CD4-positive, alpha-beta memory T cell (primary cell): ENCODE measurements at places on chromosomes 3 and 15.

- DNase-seq = peak; percentile 2
These were observed 285.1 kb upstream of the MANF start for GRCh38 chr3:51099794-51100535.

- DNase-seq = no peak
These were observed 919 bp downstream of the IDH2 start for GRCh38 chr15:90101130-90101968.

- DNase-seq = no peak
These were observed 117.0 kb upstream of the SAMMSON start for GRCh38 chr3:69882560-69882959.

DNA sequence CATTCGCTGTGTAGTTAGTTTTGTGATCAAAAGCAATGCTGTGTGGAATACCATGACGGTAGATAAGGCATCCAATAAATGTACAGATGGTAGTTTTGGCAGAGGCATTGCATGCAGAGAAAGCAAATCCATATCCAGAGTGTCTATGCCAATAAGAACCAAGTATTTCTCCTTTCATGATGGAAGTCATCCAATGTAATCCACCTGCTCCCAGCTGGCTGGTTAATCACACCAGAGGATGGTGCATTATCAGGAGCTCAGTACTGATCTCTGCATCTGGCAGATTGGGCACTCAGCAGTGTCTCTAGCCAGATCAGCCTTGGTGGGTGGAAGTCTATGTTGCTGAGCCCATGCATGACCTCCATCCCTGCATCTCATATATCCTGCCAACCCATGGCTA, 677.7 kb upstream of the NECTIN3 start:
- DNase-seq = no peak

GRCh38 chr3:177350121-177350520, 152.8 kb upstream of the TBL1XR1 start:
- DNase-seq = no peak

GRCh38 chr3:177516158-177517011, 319.1 kb upstream of the TBL1XR1 start:
- no peak for DNase-seq

- no peak for DNase-seq
These were observed 202.8 kb downstream of the TP63 start for GRCh38 chr3:189833996-189834395.
